NCI-H187 treated with DMSO at 0.1 percent for 48 hours (cell line): ENCODE measurements at places on chromosomes 3 and 15.

DNA sequence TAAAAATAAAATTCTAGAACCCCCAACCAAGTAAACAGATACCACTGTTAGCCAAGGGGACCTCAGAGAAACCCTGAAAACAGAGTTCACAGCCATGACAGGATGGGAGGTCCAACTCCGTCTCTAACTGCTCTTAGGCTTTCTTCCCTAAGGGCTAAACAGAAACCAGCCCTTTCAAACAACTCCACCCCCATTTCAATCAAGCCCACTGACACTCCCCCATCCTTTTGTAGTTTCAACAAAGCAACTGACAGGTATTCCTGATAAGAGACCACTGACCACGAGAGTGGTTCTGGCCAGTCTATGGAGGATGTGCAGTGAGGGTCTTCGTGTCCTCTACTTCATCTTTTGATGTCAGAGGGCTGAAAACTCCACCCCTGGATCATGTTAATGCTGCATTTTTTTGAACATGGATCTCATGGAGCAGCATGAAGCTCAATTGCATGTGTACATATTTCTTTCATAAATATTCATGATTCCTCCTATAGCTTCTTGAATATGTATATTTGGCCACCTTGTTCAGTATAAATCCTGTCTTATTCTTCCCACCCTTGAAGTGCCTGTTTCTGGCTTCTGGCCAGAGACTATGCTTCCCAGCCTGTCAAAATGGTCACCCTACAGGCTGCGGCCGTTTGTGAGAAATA lies 222.6 kb downstream of the OSBPL10 start:
- DNase-seq, result no peak

DNA sequence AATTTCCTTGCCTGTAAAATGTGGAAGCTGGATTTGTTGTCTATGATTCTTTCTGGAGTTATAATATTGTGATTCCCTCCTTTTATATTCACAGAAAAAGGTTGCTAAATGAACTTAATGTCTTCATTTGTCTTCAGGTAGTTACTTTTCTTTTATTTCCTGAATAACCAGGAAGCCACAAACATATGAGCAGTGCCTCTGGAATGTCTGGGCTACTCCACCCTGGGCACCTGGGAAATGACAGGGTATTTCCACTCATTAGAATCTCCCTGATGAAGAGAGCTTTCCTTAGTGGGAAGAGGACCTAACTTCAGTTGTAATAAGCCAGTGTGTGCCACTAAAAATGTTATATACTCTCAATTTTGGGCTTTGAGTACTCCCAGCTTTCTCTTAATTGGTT lies 3.8 kb upstream of the SLMAP start:
- no peak for DNase-seq

GRCh38 chr15:96366526-96366877 lies 36.0 kb downstream of the NR2F2 start:
- DNase-seq, result no peak

GRCh38 chr15:92073044-92073785 lies 219.7 kb downstream of the SLCO3A1 start:
- no peak for DNase-seq

GRCh38 chr3:106376016-106376570 lies 507.3 kb upstream of the CBLB start:
- no peak for DNase-seq

DNA sequence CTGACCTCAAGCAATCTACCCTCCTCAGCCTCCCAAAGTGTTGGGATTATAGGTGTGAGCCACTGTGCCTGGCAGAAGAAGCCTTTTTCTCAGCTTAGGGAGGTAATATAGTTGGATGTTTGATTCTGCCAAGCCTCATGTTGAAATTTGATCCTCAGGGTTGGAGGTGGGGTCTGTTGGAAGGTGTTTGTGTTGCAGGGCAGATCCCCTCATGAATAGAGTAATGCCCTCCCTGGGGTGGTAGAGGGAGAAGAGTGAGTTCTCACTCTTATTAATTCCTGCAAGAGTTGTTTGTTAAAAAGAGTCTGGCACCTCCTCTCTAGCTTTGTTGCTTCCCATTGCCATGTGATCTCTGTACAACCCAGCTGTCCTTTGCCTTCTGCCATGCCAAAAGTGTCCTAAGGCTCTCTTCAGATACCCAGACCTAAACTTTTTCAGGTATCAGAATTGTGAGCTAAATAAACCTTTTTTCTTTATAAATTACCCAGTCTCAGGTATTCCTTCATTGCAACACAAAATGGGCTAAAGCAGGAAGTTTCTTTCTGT lies 16.4 kb downstream of the NECTIN3 start:
- DNase-seq, result no peak

GRCh38 chr15:70147178-70147760 lies 49.6 kb upstream of the TLE3 start:
- no peak for DNase-seq

GRCh38 chr3:127768346-127769008 lies 53.8 kb downstream of the MGLL start:
- no peak for DNase-seq

- DNase-seq, result no peak
Observed at GRCh38 chr3:165820671-165821123, 16.5 kb downstream of the BCHE start.

- DNase-seq, result no peak
Observed at GRCh38 chr3:11929531-11929930, 74.7 kb upstream of the SYN2 start.

DNA sequence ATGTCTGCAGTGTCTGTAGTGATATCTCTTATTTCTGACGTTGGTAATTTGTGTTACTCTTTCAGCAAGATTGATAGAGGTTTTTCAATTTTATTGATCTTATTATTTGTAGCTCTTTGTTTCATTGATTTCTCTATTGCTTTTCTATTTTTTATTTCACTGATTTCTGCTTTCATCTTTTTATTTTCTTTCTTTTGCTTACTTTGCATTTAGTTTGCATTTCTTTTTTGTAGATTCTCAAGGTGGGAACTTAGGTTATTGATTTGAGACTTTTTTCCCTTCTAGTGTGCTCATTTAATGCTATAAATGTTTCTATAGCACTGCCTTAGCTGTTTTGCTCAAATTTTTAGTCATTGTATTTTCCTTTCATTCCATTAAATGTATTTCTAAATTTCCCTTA lies 49.5 kb upstream of the GABRG3 start:
- no peak for DNase-seq

DNA sequence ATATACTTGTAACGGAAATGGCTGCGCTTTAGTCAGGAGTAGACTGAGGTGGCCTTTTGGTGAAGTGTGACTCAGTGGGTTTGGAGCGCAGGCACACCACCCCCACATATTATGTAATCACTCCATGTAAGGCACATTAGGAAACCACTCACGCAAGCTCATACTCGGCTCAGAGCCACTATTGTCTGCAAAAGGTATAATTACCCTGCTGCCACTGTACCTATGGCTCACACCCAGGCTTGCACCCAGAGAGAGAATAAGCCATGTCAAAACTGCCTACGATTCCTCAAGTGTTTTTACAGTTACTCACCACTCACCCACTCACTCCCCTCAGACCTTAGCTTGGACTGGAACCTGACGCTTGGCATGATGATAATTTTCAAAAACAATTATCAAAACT lies 611.9 kb upstream of the CCDC54 start:
- DNase-seq, result no peak

DNA sequence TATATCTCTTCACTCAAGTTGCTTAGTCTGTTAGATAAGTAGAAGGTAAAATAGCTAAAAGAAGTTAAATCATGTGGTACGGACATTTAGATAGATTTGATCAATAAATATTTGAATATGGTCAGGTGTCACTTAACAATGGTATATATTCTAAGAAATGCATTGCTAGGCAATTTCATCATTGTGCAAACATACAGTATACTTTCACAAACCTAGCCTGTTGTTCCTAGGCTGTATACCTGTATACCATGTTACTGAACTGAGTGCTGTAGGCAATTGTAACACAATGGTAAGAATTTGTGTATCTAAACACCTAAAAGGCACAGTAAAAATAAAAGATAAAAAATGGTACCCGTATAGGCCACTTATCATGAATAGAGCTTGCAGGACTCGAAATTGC lies 112.8 kb upstream of the CGNL1 start:
- no peak for DNase-seq

GRCh38 chr3:46829699-46830208 lies 33.5 kb downstream of the MYL3 start:
- no peak for DNase-seq

DNA sequence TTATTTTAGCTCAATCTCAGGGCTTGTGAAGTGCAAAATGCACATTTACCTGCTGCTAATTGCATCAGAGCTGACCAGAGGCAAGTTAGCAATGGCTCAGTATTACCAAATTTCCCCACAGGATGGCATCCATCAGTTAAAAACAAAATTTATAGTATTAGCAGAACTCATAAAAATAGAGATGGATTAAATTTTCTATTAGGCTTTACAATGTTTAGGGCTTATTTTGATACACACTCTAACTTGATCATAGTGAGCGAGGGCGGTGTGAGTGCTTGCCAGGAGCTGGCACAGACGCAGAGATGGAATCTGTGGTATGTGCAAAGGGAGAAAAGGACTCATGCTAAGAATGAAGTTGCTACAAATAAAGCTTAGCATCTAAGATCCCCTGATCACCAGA lies 241.0 kb downstream of the NSUN3 start:
- DNase-seq, result no peak

- DNase-seq, result no peak
Observed at GRCh38 chr15:96325541-96326327, 4.8 kb upstream of the NR2F2 start.

DNA sequence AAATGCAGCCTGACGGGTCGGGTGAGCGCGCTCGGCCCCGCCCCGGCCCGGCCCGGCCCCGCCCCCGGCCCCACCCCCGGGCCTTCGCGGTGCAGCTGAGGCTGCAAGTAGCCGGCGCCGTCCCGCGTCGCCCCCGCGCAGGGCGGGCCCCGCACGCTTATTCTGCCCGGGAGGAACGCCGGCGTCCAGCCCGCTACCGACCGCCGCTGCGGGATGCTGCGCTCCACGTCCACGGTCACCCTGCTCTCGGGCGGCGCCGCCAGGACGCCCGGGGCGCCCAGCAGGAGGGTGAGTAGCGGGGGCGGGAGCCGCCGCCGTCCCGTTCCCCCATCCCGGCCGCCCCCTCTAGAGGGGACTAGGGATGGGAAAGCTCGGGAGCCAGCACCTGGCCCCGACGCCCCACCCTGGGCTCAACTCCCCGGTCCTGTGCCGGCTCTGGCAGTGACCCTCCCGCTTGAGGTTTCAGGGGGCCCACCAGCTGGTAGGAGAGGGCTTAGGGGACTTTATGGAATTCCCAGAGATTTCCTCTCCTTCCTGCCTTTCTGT lies at the start of gene MYZAP:
Gene MYZAP, plus strand, starts transcription at position 83 of the 546 bp plus-strand sequence. Its CDS starts 131 bp downstream, at position 214.
- DNase-seq, result no peak

GRCh38 chr3:187367561-187368103 lies 553 bp upstream of the RTP4 start:
- no peak for DNase-seq

GRCh38 chr3:48651771-48652170 lies 10.9 kb downstream of the CELSR3 start:
- DNase-seq, result no peak

DNA sequence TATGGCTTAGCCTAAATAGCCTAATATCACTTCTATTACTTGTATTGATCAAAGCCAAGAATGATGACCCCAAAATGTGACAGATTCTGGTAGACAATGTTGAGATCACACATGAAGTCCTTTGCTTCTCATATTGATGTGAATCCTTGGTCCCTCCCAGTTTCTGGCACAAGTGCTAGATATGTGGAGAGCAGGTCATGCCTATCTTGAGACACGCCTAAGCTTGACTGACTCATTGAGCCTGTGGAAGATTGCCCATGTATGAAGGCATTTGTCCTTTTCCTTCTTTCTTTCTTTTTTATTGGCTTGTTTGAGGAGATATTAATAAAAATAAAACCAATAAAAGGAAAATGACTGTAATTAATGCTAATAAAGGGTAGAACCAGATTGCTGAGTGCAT lies 54.0 kb upstream of the TMEM108 start:
- no peak for DNase-seq

- no peak for DNase-seq
Observed at GRCh38 chr15:94670438-94671034, 439.2 kb downstream of the MCTP2 start.

GRCh38 chr15:78921940-78922339 lies 22.9 kb downstream of the CTSH start:
- no peak for DNase-seq

DNA sequence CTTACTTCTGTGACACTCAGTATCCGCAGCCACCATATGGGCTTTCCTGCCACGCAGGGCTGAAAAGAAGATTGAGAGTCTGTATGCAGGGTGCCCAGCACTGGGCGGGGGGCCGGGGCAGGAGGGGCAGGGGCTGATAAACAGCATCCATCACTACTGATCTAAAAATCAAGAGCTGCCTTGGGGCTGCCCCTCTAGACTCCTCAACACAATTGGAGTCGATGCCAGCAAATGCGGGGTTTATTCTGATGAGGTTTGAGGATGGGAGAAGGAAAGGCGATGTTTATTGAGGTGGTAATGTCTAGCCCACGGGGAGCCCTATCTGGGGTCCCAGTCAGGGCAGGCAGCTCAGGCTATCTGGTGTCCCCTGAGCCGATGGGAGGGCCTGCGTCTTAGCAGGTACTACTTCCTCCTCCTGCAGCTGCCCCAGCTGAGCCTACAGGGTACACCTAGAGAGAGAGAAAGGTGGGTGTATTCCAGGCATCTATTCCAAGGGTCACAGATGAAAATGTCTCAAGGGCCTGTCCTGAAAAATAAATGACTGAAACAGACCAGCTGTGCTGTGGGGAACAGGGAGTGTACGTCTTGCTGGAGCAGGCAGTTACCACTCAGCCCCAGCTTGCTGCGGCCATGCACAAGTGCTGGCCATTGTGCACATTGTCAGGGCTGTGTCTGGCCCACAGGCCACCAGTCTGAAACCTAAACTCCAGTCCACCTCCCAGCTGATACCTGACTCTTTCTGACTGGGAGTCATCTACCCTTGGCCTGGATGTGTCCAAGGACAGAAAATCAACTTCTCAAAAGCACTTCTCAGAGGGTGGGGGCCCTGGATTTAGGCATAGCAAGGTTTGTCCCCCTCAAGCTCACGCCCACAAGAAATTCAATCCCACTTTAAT lies 19.5 kb downstream of the ISG20 start:
- DNase-seq, result no peak

DNA sequence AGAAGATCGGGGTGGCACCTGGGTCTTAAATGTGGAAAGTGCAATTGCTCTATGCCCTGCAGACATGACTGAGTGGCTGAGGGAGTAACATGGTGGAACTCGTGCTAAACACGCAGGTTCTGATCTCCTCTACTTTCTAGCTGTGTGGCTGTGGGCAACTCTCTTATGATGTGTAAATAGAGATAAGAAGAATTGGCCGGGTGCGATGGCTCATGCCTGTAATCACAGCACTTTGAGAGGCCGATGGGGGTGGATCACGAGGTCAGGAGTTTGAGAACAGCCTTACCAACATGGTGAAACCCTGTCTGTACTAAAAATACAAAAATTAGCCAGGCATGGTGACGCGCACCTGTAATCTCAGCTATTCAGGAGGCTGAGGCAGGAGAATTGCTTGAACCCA lies 67.7 kb downstream of the CLDN11 start:
- DNase-seq, result no peak

GRCh38 chr3:53122933-53123305 lies 7.3 kb downstream of the RFT1 start:
- DNase-seq, result no peak
